Inflammatory macrophage (primary cell): ENCODE measurements at places on chromosomes 7 and 10.

GRCh38 chr7:145016068-145016467 lies 180.2 kb upstream of the TPK1 start:
- no peak for DNase-seq

DNA sequence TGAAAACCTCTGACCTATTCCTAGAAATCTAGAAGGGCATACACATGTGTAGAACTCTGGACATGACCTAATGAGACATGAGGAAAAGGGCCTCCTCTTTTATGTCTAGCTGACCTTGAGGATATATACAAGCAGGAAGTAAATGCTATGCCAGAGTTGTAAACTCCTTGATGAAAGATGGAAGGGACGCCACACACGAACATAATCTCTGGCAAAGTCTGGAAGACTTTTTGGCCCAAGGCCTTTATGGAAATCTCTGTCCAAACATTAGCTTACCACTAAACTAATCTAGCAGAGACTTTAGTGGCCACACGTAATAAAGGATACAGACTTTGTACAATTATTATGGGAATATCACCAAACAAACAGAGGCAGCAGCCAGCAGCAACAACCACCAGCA lies 138.1 kb upstream of the THSD7A start:
- DNase-seq = no peak

GRCh38 chr10:125817337-125817946 lies 5.6 kb downstream of the UROS start:
- DNase-seq = no peak

DNA sequence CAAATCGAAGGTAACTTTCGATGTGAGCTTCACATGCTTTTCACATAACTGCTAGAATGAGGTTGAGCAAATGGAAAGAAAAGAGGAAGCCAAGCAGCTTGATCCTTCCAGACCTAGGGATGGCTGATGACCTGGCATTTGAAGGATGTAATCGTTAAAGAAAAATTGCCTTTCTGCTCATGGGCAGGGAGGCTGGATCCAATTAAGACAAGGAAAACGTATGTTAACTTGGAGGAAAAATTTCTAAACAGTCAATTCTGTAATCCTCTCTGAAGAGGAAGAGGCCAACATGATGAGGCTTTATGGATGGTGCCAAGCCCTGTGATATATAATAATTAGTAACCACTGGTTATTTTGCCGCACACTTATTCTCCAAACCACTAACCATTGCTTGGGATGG lies 12.5 kb downstream of the GRK5 start:
- DNase-seq = no peak

- no peak for DNase-seq
These were observed 1.6 kb downstream of the TAC1 start for GRCh38 chr7:97733276-97734161.

DNA sequence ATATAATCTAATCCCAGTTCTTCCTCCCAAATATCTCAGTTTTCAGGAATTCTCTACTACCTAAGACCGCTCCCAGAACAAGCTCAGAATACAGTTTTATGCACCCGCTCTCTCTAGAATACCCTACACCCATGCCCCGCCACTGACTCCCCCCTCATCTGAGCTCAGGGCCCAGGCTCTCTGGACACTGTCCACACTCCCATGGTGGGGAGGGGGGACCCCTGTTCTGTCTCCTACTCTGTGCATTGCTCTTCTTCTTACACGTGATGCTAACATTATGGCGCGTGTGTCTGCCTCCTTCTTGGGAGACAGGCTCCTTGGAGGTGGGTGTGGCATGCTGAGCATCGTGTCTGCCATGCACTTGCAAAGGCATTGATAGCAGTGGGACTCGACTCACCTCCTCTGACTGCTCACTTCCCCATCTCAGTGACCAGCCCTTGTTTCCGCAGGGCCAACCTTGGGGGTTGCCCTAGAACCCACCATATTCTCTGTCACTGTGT lies 127.9 kb downstream of the TCERG1L start:
- no peak for DNase-seq

GRCh38 chr10:7135188-7135587 lies 275.6 kb downstream of the SFMBT2 start:
- no peak for DNase-seq

DNA sequence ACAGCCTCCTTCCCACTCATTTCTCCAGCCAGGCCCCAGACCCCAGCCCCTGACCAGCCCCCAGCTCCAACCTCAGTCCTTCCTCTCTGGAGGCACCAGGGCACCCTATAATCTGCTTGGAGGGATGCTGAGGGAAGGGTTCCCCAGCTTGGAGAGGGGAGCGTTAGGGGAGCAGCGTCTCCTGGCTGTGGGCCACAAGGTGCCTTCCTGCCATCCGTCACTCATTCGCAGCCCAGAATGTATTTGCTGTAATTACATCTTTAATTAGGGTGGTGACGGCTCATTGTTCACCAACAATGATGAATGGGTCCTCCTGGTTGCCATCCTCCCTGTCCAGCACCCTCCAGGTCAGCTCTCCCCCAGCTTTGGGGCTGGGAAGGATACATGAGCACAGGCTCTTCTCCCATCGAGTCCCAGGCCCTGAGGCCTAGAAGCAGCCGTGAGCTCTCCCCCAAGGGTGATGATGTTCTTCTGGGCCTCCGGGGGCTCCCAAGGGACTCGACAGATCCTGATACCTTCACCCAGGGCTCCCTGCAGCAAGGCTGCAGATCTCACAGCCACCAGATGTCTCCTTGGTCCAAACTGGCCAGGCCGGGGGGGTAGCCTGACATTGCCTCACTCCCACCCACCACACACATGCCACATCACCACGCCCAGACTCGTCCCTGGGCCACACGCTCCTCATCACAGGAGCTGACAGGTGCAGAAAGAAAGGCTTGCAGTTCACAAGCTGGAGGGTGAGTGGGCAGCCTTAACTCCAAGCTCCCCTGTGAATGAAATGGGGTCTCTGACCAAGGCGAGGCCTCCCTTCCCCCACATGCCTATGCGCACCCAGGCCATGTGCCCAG lies 26.8 kb downstream of the POLL start:
- no peak for DNase-seq

GRCh38 chr10:26486990-26487850 lies 49.1 kb downstream of the APBB1IP start:
- DNase-seq = peak; percentile 80

DNA sequence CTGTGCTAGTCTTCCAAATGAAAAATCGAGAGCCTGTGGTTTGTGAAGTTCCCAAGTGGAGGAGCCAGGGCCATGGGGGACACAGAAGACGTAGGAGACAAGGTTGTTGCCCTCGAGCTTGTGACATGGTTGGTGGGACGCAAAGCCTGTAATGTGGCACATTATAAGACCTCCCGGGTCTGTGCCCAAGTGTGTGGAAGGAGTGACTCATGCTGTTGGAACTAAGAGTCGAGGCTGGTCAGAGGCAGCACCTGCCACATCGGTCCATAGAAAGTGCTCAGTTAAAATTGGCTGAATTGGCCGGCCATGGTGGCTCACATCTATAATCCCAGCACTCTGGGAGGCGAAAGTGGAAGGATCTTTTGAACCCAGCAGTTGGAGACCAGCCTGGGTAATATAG lies 27.0 kb upstream of the PODXL start:
- DNase-seq = no peak

DNA sequence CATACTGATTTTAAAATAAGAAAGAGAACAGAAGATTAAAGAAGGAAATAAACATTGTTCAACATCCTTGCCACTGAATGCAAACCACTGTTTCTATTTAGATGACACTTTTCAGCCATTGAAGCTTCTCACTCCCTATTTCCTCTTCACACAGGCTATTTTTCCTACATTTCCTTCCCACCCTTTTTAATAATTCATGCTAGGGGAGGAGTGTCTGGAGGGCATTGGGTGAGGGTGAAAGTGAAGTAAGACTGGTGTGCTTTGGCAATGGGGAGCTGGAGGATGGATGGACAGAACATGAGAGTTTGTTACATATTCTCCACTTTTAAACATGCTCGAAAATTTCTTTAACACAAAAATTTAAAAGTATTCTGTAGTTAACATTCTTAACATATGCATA lies 168.8 kb upstream of the GLI3 start:
- no peak for DNase-seq

GRCh38 chr7:40105879-40106473 lies 28.4 kb downstream of the MPLKIP start:
- peak; percentile 43 for DNase-seq

GRCh38 chr10:78081292-78081691 lies 47.6 kb downstream of the RPS24 start:
- DNase-seq = peak; percentile 51

DNA sequence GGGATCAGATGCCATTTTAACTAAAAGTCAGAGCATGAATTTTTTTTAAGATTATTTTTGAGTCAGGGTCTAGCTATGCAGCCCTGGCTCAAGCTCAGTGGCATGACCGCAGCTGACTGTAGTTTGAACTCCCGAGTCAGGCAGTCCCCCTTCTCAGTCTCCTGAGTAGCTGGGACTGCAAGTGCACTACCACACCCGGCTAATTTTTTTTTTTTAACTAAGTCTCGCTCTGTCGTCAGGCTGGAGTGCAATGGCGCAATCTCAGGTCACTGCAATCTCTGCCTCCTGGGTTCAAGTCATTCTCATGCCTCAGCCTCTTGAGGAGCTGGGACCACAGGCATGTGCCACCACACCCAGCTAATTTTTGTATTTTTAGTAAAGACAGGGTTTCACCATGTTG lies 7.8 kb downstream of the TAS2R41 start:
- DNase-seq = peak; percentile 77

- DNase-seq = no peak
These were observed 6.0 kb downstream of the SPRN start for GRCh38 chr10:133418289-133418993.

DNA sequence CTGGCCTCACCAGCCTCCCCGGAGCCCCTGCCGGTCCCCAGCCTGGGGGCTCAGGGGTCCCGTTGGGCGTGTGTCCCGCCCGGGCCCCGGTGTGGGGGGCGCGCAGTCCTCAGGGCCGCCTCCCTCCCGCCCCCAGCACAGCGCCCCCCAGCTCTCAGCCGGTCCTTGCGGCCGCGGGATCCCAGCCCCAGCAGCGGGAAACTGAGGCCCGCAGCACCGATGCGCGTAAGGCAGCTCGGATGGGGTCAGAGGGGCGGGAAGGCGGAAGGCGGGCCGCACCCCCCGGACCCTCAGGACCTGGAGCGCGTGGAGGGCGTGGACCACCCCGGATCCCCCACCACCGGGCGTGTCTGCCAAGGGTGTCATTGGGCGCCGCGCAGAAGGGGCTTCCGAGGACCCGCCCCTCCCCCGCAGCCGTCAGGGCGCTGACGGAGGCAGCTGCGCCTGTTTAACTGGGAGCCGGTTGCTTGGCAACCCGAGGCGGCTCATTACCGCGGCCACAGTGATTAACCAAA lies 14.9 kb downstream of the UNCX start:
- no peak for DNase-seq
